ENCODE measurements at places on chromosomes 13 and 19.

DNA sequence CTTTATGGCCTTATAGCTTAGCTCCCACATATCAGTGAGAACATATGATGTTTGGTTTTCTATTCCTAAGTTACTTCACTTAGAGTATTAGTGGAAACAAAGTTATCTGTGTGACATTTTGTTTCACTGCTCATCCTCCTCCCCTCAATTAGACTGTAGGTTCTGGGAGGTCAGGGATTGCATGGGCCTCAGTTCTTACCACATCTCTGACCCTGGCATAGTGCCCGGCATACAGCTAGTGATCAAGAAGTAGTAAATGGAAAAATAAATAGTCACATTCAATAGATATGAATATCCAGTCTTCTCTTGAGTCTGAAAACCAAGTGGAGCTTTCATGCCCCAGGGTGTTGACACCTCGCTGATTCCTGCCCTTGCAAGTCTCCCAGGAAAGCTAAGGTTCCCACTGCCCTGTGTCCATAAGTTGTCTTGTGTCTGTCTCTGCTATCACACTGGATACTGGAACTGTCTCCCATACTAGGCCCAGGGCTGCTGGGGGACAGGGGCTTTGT, 249.5 kb upstream of the TSHZ3 start:
- no peak for DNase-seq

GRCh38 chr19:31332096-31332495, 17.1 kb downstream of the TSHZ3 start:
- DNase-seq: no peak

GRCh38 chr13:77703408-77703807, 5.9 kb downstream of the SLAIN1 start:
- DNase-seq: no peak

DNA sequence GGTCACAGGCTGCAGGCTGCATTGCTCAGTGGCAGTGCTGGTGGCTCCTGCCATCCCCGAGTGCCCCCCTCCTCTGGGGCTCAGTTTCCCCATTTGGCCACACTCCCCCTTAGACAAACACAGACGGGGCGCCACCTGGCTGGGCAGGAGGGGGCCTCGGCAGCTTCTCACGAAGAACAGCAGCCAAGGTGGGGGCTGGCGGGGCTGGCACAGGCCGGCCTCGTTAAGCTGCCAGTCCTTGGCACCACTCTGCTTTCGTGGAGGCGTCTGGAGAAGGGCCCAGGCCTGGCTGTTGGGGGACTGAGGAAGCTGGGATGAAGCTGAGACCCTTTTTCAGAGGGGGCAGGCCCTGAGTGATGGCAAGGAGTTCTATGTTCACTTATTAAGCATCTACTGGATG, 3.7 kb upstream of the ZNRF4 start:
- DNase-seq: no peak

DNA sequence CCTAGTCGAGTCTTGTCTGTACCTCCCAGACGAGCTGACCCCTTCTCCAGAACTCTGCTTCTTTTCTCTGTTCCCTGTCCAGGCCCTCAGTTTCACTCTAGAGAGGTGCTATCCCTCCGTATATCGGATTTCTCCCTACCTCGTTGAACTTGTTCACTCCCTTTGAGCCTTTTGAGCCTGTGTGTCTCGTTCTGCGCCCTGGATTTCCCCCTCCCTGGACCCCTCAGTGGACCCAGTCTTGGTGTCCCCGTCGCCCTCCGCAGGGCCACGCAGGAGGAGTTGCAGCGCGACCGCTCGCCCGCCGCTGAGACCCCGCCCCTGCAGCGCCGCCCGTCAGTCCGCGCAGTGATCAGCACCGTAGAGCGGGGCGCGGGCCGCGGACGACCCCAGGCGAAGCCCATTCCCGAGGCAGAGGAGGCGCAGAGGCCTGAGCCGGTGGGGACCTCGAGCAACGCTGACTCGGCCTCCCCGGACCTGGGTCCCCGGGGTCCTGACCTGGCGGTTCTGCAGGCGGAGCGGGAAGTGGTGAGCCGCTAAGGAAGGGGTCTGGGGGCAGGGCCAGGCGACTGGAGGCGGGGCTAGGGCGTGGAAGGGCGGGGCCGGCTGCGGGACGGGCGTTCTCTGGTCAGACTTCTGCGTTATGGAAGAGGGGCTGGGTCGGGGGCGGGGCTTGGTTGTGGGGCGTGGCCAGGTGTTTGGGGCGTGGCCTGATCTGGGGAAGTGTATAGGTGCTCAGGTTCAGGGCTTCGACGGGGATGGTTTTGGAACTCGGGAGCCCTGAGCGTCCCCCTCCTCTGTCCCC, 5.5 kb downstream of the EPS8L1 start:
- DNase-seq: peak; percentile 75

DNA sequence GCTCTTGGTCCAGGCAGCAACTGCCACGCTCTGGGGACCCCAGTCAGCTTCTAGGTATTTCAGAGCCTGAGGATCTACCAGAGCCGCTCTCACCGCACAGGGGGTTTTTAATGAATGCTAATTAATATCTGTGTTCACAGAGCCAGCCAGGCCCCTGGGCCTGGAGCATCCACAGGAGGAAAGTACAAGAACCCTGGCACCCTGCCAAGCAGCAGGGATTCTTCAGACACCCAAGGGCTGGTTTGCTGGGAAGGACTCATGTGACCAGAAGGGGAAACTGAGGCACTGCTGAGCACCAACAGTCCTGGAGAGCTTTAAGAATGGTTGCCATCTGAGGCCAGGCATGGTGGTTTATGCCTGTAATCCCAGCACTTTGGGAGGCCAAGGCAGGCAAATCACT, 38.0 kb upstream of the ADGRE5 start:
- no peak for DNase-seq

DNA sequence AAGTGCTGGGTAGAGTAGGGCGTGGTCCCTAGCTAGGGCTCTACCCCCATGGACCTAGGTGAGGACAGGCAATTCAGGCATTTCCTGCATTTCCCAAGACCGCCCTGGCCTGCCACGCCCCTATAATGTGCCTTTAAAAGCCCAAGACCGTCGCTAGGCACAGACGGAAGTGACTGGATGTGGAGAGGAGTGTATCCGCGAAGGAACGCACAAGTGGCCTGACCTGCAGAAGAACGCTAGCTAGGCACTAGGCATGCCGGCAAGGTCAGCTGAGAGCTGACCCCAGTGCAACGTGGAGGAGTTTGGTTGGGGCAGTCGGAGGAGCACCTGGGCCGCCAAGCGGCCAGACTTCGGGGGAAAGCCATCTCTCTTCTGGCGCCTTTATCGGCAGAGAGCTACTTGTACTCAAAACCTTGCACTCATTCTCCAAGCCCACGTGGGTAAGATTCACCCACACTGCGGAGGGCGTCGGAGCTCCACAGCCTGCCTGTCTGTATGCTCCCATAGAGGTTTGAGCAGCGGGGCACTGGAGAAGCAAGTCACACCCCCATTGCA, 370.0 kb downstream of the FGF9 start:
- DNase-seq: no peak

DNA sequence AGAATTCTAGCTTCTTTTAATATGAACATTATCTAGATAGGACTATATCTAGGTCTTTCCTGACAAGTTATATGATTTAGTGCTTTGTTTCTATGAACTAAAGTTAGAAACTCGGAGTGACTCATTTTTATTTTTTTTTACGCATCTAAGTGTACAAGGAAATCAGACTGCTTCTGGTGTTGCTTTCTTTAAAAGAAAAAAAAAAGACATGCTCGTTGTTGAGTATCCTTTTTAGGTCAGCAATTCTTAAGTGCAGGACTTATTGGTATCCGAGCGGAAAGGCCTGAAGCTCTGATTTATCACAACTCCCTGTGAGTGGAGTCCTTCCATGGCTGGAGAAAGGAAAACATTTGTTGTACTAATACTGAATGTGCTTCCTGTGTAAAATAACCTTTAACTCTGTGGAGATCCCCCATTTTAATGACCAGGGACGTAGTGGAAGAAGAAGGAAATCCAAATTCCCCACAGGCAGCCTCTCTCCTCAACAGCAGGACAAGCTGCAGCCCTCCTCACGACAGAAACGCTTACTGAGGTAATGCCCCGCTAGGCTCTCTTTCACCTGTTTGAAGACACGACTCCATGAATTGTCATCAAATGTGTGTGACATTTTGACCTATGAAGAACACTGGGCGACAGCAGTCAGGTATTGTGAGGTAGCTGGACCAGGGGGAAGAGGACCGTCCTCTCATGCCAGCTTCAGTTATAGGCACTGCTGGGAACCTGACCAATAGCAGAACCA, 17.9 kb upstream of the POMP start:
- no peak for DNase-seq

- DNase-seq: no peak
Measured at GRCh38 chr13:32893176-32893575, 123.0 kb upstream of the KL start.

- no peak for DNase-seq
Measured at GRCh38 chr19:41415154-41415571, 12.0 kb downstream of the B3GNT8 start.

- no peak for DNase-seq
Measured at GRCh38 chr13:35468195-35468594, 8.3 kb downstream of the MAB21L1 start.

DNA sequence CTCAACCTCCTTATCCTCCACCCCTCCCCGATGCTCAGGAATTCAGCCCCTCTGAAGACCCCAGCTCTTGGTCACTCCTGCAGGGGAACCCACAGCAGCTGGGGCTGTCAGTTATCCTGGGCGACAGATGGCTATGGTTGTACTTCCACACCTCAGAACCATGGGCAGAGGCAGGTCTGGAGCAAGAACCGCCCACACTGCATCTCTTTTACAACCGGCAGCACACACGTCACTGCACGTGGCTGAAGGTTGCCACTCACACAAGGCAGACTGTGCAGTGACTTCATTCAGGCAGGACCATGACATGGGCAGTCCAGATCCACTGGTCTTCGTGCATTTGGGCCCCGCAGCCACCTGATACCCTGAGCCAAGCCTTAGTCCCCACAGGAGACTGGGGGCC, 21.5 kb upstream of the SDHAF1 start:
- DNase-seq: no peak

- no peak for DNase-seq
Measured at GRCh38 chr13:110333837-110334236, 26.8 kb downstream of the COL4A2 start.

- DNase-seq: no peak
Measured at GRCh38 chr13:31020996-31021395, 88.5 kb downstream of the TEX26 start.

GRCh38 chr13:45243077-45243476, 42.2 kb upstream of the KCTD4 start:
- no peak for DNase-seq

DNA sequence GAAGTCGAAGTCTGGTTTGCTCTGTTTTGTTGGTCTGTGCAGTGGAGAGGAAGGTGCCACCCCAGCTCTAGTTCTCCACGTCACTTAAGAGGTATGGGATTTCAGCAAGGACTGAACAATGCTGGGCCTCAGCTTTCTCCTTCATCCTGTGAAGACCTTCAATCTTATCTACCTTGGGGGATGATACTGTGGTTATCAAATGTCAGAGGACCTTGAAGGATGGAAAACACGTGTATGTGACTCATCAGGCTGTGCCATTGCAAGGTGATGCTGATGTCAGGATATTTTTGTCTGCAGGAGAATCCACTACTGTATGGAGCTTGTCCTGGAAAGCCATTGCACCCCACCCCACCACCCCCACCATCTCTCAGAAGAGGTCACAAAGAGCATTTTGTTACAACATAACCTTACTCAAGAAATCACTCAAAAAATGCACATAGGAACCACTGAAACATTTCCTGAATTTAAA, 81.4 kb upstream of the UQCRFS1 start:
- no peak for DNase-seq

- no peak for DNase-seq
Measured at GRCh38 chr13:40394304-40394985, 272.0 kb downstream of the FOXO1 start.

GRCh38 chr19:33052352-33052972, 12.2 kb downstream of the RHPN2 start:
- no peak for DNase-seq

DNA sequence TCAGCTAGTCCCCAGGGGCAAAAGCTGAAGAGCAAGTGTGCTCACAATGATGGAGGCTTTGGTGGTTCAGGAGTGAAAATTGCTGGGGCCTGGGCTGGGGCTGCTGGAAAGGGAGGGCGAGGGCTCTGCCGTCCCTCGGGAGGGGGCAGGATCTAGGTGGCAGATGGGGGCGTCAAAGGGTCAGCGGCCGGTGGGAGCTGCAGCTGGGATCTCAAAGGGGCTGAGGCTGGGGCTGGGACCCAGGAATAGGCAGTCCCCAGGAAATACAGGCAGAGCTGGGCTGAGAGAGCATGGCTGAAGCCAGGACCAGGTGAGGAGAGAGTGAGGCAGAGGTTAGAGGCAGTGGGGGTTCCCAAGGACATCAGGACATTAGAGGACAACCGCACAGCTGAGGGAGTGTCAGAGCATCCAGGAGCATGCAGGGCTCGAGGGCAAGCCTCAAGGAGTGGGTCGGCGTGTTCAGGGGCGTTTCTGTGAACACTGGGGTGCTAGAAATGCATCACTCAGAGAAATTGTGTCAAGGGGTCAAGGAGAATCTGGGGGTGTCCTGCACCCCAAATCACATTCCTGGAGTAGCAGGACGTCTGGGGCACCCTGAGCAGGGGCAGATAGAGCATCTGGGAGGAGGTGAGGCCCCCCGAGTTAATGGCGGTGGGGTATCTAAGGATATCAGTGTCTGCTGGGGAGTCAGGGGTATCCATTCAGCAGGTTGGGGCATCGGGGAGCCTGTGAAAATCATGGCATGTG, 1.2 kb upstream of the SYNE4 start:
- no peak for DNase-seq

- no peak for DNase-seq
Measured at GRCh38 chr13:100627120-100627519, 38.5 kb upstream of the GGACT start.

DNA sequence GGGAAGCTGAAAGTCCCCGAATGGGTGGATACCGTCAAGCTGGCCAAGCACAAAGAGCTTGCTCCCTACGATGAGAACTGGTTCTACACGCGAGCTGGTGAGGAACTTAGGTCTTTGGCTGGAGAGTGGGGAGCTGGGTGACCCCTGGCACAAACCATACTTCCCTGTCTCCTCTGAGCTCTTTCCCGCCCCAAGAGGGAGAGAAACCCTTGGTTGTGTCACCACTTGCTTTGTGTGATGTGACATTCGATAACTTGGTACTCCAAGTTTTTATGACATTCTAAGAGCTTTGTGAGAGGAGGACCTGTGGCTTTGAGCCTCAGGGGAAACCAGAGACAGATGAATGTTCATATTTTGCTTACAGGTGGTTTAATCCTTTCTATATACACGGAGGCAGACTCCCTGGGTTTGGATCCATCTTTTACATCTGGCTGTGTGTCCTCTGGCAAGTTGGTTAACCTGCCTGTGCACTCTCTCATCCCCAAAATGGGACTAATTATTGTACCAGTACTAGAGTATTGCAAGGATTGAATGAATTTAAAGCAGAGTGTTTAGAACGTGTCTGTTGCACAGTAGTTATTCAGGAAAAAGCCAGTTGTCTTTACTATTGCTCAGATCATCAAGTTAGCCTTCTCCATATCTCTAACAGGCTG, 1.2 kb downstream of the RPS19 start:
- DNase-seq: no peak
